NCI-H187 treated with DMSO at 0.1 percent for 48 hours (cell line): ENCODE measurements at places on chromosomes 11 and 22.

DNA sequence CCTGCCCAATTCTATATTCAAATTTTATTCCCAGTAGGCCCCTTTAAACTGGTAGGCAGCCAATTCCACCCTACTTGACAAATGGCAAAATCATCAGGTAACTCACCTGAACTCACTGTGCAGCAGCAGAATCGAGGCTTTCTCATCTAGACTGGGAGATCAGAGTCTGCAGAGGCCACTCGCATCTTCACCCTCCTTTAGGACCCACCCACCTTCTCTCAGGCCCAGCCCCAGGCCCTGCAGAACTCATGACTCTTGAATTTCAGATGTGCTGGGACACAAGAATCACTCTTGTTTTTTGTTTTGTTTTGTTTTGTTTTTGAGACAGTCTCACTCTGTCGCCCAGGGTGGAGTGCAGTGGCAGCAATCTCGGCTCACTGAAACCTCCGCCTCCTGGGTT is 38.8 kb downstream of the MICAL3 start:
- no peak for DNase-seq

DNA sequence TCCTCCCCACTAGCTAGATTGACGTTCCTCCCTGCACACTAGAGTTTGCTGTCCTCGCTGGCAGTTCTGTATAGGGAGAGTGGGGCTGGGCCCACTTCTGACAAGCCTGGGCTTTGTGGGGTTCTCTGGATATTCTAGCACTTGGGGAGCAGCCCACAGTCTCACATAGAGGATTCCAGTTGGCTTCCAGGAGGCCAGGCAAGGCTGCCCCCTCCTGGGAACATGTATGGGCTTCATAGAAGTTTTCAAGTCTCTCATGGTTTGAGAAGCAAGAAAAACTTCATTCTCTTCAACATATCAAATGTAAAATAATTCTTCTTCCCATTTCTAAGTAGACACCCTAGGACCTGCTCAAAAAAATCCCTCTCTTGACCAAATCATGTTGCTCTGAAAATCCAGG is 87.5 kb downstream of the NAV2 start:
- no peak for DNase-seq

DNA sequence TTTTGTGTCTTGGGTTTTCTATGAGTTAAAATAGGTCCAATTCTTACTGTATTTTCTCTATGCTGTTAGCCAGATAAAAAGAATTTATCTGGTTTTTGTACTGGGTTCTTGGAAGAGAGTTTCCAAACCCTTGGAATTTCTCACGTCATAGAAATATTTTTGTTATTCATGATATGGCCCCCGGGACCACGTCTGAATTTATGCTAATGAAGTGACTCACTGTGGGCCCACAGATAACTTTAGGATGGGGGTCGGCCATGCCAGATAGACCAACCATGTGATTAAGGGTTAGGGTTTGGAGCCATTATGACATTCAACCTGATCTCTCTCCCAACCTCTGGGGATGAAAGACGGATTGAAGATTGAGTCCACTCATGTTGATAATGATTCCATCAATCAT is 35.6 kb upstream of the DDI1 start:
- no peak for DNase-seq

- no peak for DNase-seq
Observed at GRCh38 chr11:72856551-72857345, 42.5 kb downstream of the ATG16L2 start.

DNA sequence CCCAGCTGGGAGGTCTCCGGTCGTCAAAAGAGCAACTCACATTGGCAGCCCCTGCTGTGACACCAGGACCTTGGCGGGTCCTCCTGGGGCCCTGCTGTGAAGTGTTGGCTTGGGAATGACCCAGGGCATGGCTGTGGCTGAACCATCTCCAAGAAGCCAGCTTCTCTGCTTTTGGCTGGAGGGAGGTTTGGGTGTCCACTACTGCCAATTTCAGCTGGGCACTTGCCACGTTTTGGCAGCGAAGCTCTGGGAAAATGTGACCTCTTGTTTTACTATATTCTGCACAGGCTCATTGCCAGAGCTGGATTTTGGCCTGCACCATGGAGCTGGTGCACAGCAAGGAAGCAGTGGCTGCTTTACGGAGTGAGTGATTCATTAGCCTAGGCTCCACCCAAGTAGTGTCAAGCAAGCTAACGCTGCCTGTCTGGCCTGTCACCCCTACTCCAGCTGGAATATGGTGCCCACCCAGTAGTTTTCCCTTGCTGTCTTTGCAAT is 24.3 kb upstream of the SMCO4 start:
- no peak for DNase-seq

DNA sequence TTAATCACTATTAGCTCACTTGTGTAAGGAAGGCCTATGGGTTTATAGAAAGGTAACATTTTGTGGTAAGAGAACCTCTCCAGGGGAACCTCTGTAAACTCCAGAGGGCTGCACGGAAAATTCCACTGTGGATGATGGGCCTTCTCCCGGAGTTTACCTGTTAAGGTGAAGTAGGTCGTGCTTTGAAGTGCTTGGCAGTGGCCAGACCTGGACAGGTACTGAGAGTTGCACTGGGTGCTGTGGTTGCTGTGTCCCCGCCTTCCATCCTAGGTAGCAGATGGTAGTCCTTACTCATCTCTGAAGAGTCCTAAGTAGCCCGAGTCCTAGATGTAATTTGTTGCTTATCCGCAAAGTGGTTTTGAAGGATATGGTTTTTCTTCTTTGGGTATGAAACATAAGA is 133.4 kb downstream of the TEAD1 start:
- no peak for DNase-seq

DNA sequence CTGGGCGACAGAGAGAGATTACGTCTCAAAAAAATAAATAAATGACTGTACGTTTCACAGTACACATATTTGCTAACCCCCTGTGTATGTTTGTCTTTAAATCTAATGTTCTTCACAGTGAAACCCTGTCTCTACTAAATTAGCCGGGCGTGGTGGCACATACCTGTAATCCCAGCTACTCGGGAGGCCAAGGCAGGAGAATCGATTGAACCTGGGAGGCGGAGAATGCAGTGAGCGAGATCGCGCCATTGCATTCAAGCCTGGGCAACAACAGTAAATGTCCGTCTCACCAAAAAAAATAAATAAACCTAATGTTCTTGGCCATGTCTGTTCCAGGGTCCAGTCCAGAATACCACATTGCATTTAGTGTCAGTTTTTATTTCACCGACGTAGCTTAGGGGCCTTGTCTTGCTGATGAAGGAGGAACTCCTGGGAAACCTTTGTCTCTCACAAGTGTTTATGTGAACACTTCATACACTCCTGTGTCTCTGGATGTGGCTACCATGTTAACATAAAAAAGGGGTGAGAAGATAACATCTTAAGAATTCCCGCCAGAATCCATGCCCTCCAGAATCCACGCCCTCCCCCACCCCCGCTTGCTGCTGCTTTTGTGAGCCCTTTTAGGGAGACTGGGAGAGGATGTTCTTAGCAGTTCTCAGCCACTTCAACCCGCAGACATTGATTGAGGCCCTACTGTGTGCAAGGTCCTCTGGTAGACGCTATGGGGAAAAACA is 5.0 kb upstream of the SERHL2 start:
- DNase-seq, result no peak

DNA sequence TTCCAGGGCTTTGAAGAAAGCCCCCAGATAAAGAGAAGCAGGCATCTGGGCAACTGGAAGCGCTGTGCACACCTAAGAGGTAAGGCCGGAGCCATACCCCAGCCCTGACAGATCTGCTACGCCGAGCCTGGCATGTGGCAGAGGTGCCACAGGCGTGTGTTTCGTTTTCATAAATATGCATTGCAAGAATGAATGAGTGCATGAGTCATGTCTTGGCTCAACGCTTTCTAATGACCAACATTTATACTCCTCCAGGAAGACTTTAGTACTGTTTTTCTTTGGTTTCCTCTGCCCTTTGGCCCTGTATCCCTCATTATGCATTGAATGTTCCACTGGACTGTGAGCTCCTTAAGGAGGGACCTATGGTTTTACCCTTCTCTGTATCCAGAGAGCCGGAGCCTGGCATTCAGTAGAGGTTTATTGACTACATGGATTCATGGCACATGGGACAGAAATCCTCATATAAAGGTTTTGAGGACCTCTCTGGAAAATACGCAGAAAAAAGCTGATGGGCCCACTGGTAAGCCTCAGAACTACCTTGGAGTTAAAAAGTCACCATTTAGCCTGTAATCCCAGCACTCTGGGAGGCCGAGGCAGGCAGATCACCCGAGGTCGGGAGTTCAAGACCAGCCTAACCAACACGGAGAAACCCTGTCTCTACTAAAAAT is 38.9 kb upstream of the CSNK2A3 start:
- no peak for DNase-seq

DNA sequence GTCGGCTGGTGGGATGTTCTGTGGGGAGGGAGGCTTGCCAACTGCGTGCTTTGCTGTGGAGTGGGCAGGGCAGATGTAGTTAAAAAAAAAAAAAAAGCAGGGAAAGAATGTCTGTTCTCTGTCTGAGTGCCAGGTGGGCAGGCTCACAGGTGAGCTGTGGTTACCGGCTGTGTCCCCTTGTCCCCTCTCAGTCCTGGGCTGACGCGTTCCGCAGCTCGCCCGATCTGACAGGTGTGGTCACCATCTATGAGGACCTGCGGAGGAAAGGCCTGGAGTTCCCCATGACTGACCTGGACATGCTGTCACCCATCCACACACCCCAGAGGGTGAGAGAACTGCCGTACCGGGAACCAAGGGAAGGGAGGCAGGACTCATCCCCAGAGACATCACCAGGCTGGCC is 23.6 kb downstream of the TOM1 start:
- DNase-seq, result no peak

DNA sequence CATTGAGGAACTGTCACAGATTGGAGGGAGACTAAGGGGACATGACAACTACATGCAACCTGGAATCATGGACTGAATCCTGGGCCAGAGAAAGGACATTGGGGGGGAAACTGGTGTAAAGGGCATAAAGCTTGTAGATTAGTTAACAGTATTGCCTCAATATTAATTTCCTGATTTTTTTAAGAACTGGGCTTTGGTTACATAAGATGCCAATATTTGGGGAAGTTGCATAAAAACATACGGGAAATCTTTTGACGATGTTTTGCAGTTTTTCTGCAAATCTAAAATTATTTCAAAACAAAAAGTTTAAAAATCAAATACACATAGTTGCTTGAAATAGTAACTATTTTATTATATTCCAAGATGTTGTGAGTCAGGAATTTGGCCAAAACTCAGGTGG is 2.9 kb upstream of the FOLR3 start:
- no peak for DNase-seq
